ENCODE measurements at places on chromosomes 1 and 21.

DNA sequence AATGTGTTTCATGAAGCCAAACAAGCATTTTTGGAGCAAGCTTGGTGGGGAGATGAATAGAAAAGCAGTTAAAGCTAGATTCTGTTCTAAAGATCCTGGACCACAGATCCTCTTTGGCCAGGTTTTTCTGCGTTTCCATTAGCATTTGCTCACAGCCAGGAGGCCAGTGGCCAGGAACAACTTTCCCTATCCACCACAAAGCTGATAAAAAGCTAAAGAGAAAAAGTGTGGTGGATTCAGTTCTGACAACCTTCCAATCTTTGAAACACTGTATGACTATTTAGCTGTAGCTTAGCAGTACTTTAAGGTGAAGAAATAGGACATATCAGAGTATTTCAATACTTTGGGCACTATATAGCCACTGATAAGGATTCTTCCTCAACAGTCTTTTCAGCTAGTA is 3.0 kb upstream of the NEK7 start:
- no peak for DNase-seq

DNA sequence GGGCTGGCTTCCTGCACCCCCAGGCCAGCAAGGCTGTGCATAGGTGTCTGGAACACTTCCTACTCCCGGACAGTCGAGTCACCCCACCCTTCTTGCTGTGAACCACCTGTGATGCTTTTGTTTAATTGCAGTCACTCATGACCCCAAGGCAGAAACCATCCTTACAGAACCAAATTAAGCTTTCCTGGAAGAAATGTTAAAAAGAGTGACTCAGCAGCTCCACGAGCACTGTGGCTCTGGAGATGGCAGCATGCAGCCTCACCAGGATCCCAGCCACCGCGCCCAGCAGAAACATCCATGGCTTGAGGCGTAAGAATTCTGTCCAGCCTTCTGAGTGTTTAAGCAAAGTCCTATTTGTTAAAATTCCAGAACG is 28.8 kb downstream of the SNAP47 start:
- no peak for DNase-seq

DNA sequence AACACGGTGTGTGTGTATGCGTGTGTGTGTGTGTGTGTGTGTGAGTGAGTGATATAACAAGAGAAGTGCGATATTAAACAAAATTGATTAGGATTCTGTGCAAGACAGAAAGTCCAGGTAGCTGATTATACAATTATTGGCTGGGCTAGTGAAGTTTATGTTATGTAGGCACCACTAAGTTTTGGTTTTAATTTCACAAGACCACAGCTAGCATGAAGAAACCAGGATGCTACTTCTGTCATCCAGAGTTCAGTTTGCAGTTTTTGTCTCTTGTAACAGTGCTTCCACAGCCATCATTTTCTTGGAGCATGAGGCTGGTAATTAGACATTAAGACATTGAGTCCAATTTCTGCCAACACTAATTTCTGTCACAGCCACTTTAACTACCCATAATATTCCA is 1590.2 kb upstream of the B3GALT2 start:
- no peak for DNase-seq

DNA sequence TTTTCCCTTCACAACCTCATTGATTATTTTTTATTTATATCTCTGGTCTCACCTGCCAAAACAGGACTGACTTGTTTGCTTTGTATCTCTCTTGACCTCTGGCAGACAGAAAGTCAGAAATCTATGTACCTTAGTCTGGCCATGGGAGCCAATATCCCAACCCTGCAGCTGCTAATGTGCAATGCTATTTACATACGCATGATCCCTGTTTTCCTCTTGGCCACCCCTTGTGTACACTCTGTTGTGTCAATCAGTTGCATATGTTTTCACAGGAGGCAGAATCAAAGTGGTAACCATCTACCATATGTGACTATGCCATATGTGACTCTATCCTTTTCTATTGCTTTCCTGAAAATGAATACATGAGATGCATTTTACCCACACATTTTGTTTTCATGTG is 688.8 kb downstream of the PLA2G4A start:
- no peak for DNase-seq

DNA sequence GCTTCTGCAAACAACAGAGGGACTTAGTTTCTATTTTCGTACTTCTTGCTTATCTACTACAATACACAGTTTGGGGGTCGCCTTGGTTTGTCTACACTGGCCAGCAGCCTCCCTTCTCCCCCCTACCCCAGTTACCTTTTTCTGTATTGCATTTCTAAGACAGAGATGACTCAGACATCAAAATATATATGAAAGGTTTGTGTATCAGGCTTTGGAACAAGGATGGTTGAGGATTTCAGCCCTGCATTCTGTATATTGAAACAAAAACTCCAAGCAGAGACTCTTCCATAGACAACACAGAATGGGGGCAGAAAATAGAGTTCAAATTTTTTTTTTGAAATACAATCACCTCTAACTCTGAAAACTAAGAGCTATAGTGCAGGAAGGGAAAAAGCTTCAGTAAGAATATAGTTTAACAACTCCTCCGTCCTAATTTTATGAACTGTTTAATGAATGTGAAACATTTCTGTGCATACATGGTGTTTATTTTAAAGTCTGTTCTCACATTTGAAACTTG is 1.9 kb downstream of the SAMD13 start:
- DNase-seq = peak; percentile 17
